ENCODE measurements at places on chromosomes 1 and 21.

- no peak for DNase-seq
Measured at GRCh38 chr1:203726417-203726867, 38.5 kb upstream of the LAX1 start.

DNA sequence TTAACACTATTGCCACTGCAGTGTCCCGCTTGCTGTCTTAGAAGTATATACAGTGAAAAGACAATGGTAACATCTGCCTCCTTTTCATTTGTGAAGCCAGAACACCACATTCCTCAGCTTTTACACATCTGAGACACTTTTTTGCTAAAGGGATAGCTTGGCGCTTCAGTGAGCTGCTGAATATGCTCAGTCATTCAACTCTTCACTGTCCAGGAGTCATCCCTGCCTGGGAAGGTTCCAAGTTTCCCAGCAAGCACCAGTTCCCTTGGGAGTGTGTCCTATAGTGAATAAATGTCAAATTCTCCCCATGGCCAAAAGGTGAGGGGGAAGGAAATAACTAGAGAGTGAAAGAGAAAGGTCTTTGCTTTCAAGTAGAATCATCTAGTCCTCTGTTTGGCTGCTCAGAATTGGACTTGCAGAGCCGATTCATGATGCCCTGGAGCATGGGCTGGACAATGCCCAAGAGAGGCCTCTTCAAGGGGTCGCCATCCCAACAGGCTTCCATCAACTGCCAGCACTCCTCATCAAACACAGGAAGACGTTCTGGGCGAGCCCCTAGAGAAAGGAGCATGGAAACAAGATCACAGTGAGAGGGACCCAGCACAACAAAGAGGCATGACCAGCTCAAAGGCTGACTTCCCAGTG, 25.5 kb upstream of the RBBP5 start:
- DNase-seq: no peak

DNA sequence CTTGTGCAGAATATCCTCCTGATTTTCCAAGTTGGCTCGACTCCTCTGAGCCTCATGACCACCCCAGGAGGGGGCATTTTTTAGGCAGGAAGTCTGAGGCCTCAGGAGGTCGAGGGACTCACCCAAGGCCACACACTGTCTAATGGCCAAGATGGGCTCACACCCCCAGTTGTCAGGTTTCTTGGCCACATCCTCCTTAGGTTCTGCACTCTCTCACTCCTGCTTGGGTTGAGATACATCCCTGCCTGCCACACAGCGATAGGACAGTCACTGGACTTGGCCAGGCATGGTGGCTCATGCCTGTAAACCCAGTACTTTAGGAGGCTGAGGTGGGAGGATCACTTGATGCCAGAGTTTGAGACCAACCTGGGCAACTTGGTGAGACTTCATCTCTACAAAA, 4.6 kb downstream of the CA6 start:
- no peak for DNase-seq

DNA sequence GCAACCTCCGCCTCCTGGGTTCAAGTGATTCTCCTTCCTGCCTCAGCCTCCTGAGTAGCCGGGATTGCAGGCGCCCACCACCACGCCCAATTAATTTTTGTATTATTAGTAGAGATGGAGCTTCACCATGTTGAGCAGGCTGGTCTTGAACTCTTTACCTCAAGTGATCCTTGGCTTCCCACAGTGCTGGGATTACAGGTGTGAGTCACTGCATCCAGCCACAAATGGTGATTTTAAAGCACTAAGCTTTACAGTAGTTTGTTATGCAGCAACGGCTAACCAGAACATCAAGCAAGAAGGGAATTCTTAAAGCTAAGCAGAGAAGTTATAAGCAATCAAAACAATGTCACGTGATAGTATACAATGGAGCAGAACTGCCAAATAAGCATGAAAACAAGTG, 65.7 kb downstream of the NVL start:
- DNase-seq: no peak

DNA sequence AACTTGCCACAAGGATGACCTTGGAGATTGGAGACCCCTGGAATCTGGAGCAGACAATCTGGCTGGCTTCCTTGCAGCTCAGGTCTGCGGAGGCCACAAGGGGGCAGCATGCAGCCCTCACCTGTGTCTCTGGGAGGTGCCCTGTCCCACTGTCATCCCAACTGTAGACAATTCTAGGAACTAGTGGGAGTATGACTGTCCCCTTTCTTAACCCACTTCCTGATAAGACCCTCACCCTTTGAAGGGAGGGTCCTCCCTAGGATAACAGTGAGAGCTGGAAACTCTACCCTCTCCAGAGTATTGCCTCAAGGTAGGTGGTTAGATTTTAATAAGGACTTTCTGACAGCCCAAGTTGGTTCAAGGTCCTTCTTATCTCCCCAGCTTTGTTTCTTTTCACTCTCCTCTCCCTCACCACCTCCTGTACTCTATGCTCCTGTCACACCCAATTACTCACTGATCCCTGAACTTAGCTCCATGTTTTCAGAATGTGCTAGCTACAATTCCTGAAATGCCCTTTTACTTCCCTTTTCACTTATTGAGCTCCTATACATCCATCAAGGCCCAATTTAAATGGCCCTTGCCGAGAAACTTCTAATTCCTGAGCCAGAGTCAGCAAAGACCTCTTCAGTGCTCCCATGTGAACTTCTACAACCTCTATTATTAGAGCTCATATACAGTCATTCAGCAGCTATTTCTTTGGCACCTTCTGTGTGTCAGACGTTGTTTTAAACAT, 9.2 kb upstream of the KCNQ4 start:
- peak; percentile 66 for DNase-seq

- peak; percentile 81 for DNase-seq
Measured at GRCh38 chr1:226123591-226124471, 61.3 kb downstream of the H3-3A start.

DNA sequence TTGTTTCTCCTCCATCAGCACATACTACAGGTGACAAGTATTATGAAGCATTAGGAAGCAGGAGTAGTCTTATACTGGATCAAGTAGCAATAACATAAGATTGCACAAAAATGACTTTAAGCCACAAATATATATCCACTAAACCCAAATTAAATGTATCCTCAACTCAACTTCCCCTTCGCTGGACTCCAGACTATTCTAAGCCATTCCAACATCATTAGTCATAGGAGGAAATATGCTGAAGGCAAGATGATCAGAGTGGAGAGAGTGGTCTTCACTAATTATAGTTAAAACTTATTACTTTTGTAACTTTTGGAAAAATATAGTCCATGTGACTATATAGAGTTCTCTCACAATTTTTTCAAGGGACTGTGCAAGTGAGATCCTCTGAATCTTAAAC, 390.7 kb upstream of the ZP4 start:
- DNase-seq: no peak

DNA sequence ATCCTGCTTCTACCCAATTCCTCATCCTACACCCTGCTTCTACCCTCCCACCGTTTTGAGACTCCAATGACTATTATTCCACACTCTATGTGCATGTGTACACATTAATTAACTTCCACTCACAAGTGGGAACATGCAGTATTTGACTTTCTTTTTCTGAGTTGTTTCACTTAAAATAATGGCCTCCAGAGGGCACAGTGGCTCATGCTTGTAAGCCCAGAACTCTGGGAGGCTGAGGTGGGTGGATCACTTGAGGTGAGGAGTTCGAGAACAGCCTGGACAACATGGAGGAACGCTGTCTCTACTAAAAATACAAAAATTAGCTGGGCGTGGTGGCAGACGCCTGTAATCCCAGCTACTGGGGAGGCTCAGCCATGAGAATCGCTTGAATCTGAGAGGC, 464.8 kb downstream of the PTBP2 start:
- DNase-seq: no peak

GRCh38 chr1:225996946-225997545, 2.1 kb downstream of the SDE2 start:
- no peak for DNase-seq
